ENCODE measurements at places on chromosomes 11 and 22. TPM values are rescaled to one million over a fixed set of nuclear protein-coding genes. Genes with fewer than 3 reads are reported as not detected.

GRCh38 chr11:86484795-86485166 lies 110.1 kb downstream of the CCDC81 start:
- no peak for DNase-seq

DNA sequence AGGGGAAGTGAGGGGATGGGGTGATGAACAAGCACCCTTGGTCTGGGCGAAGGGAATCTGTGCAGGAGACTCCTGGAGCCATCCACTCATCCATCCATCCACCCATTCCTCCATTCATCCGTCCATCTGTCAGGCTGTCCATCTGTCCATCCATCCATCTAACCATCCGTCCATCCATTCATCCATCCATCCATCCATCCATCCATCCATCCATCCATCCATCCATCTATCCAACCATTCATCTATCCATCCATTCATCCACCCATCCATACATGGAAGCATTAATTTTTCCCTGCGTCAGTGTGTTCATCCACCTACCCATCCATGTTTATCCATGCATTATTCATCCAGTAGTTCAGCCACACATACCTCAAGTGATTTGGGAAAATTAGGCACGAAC lies 32.0 kb downstream of the WNT11 start:
- no peak for DNase-seq

LGALS1 gene
- total RNA-seq: 18.6 TPM

CCDC116 gene
- total RNA-seq: 0.36 TPM

Measured in endothelial cell (in vitro differentiated cells).